Naive thymus-derived CD8-positive, alpha-beta T cell (primary cell): ENCODE measurements at places on chromosomes 1 and 21. TPM values are rescaled to one million over a fixed set of nuclear protein-coding genes. Genes with fewer than 3 reads are reported as not detected.

Gene SPRR2G
- not detected for total RNA-seq

Gene EPHA8
- total RNA-seq = not detected

Gene POU3F1
- total RNA-seq = 0.38 TPM

Gene TDRD5
- not detected for total RNA-seq

Gene CFHR2
- total RNA-seq = not detected
